ENCODE measurements at places on chromosomes 3 and 15. TPM values are rescaled to one million over a fixed set of nuclear protein-coding genes. Genes with fewer than 3 reads are reported as not detected.

- H3K4me3 ChIP-seq = no peak overlapping the region
- no peaks in the 10 kb centered on the region for H3K36me3 ChIP-seq
- H3K27me3 ChIP-seq = peaks cover 4% of the 10 kb centered on the region
- no peak for DNase-seq
Measured at GRCh38 chr3:33921608-33922007, 123.2 kb downstream of the PDCD6IP start.

DNA sequence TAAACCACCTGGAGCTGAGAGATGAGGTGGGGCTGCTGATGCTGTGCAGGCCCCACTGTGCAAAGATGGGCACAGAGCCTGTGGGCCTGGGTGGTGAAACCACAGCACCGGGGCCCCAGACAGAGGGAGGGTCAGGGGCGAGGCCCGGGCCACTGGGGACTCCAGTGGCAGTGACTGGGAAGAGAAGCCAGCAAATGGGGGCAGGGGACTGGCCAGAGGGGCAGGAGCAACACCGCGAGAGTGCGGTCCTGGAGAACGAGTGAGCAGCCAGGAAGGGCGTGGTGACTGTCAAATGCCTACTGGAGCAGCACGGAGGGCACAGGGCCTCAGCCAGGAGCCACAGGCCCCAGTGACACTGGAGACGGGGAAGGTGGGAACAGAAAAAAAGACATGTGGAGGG, 39.8 kb downstream of the HCN4 start:
- H3K27ac ChIP-seq = no peak overlapping the region
- no peak for DNase-seq
- H3K4me3 ChIP-seq = no peak overlapping the region
- H3K36me3 ChIP-seq = no peaks in the 10 kb centered on the region
- H3K27me3 ChIP-seq = no peaks in the 10 kb centered on the region

DNA sequence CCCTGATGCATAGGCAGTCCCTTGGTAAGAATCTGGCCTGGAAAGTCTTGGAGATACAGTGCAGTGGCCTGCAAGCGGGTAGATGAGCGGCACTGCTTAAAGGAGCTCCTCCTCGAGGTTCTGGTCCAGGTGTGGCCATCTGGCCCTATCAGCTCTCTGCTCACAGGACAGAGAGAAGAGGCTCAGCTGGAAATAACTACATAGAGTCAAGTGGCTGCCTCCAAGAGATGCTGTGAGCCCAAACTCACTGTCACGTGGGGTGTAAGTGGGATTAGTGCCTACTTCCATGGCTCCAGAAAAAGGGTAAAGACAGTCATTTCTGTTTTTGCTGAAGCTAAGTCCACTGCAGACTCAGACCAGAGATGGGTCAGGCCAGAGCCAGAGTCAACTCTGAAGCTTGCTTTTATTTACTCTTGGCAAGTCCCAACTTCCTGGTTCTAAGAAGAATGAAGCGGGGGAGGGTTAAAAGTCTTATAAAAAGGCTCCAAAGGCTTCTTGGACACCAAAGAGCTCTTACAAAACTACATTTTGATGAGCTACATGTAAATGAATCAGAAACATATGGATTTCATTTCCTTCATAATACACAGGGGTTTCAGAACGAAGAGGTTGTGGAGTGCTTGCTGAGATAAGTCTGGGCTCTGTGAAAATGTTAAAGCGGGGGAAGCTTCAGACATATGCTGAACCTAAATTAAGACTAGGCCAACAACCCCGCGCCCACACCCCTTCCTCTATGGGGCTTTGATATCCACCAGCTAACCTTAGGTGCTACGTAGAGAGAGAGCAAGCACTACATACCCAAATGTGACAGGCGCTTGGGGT, 77.1 kb downstream of the PDZRN3 start:
- peaks cover 4% of the 10 kb centered on the region for H3K36me3 ChIP-seq
- peak overlapping the region; percentile 89 for H3K27ac ChIP-seq
- H3K27me3 ChIP-seq = no peaks in the 10 kb centered on the region
- peaks cover 36% of the 10 kb centered on the region for H3K4me1 ChIP-seq
- H3K4me3 ChIP-seq = no peak overlapping the region

DNA sequence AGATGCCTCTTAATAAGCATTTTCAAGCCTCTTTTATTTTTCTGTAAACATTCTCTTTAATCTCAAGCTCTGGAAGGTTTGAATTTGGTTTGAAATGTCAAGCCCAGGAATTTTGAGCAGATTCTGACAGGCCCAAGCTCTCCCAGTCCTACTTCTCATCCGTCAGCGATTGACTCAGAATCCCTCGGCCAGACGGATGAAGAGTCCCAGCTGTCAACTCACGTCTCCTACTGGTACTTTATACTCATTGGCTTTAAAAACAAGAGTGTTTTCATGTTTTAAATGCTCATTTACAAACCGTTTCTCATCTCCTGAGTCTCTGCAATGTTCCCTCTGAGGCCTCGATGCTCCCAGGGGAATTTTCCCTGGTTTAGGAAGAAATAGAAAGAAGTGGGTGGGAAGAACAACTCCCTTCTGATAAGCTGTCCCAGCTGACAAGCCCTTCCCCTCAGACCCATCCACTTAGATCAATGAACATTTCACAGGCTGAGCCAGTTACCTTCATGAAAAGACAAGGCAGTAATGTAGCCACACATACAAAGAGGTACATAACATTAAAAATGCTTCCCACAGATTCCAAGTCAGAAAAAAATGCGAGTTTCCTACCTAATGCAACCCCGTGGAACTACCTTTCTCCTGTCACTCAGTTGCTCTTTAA, 478.2 kb upstream of the DPH6 start:
- peaks cover 18% of the 10 kb centered on the region for H3K4me1 ChIP-seq
- no peaks in the 10 kb centered on the region for H3K36me3 ChIP-seq
- no peak overlapping the region for H3K4me3 ChIP-seq
- peak overlapping the region; percentile 31 for H3K27ac ChIP-seq

DNA sequence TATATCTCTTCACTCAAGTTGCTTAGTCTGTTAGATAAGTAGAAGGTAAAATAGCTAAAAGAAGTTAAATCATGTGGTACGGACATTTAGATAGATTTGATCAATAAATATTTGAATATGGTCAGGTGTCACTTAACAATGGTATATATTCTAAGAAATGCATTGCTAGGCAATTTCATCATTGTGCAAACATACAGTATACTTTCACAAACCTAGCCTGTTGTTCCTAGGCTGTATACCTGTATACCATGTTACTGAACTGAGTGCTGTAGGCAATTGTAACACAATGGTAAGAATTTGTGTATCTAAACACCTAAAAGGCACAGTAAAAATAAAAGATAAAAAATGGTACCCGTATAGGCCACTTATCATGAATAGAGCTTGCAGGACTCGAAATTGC, 112.8 kb upstream of the CGNL1 start:
- peaks cover 32% of the 10 kb centered on the region for H3K36me3 ChIP-seq
- no peak overlapping the region for H3K4me3 ChIP-seq
- DNase-seq = no peak
- H3K27me3 ChIP-seq = no peaks in the 10 kb centered on the region

DNA sequence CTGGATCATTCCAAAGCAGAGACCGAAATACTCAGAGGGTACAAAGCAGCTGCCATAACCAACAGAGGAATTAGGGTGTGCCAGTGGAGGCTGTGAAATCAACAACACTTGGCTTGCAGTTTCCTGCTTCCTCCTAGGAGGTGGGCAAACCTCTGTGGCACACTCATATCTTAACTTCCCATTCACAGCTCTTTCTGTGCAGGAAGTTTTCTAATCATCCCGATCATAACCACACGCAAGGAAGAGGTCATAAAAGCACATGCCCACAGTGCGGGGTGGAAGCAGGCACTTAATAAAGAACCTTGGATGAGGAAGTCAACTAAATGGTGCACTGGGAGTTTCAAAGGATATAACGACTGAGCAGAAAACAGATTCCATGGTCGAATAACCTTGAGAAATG, 5.1 kb downstream of the SCAMP2 start:
- no peak overlapping the region for H3K27ac ChIP-seq
- DNase-seq = no peak
- H3K4me1 ChIP-seq = peaks cover 38% of the 10 kb centered on the region
- H3K4me3 ChIP-seq = no peak overlapping the region

DNA sequence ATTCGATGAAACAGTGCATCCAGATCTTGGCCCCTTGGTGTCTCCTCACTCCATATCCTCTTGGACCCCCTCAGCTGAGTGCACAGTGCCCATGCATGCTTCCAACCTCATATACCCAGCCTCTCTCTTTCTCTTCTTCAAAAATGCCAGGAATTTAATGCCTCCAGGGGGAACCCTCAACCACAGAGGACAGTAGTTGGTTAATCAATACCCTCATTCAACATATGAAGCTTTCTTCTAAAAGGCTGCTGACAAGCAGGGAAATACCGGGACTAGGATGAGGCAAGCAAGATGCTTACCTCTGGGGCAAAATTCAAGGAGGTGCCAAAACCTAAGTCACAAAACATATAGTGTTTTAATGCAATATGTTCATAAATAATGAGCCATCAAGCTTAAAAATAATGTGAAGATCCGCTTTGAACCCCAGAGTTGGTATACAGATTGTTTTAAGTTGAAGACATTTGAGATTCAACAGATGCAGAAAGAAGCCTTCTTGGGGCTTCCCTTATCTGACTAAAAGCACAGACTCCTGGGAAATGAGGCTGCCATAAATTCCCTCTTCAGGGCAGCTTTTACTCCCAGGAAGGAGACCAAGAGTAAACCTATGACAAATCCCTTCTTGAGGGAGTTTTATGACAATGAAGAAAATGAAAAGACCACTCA, 48.2 kb upstream of the FHIT start:
- no peak overlapping the region for H3K4me3 ChIP-seq
- H3K27ac ChIP-seq = no peak overlapping the region
- no peaks in the 10 kb centered on the region for H3K4me1 ChIP-seq

DNA sequence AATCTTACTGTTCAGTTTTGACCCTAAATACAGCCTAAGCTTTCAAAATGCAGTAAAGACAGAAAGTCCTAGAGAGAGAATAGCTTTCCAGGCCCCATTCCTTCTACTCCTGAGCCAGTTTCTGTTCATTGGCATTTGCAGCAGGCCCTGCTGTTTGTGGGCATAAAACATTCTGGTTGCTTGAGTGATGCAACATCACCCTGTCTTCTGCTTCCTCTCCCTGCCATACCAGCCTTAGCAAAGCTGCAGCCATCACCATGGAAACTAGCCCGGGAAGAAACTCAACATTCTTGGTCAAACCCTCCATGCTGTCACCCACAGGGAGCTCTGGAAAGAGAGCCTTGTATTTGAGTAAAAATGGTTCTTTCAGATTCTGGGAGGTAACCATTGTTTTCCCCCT, 325.7 kb downstream of the MAGI1 start:
- H3K36me3 ChIP-seq = peaks cover 2% of the 10 kb centered on the region
- peaks cover 38% of the 10 kb centered on the region for H3K4me1 ChIP-seq
- H3K4me3 ChIP-seq = no peak overlapping the region
- no peaks in the 10 kb centered on the region for H3K27me3 ChIP-seq

The C3orf85 gene
- total RNA-seq = not detected

The FBN1 gene
- 67.9 TPM for total RNA-seq

The CLDN1 gene
- total RNA-seq = 11.4 TPM

The TMEM158 gene
- total RNA-seq = 5.1 TPM

The GPR171 gene
- not detected for total RNA-seq

The MYZAP gene
- total RNA-seq = 3.8 TPM

The FHIT gene
- total RNA-seq = 18.3 TPM

The RBMS3 gene
- 46.3 TPM for total RNA-seq

All from mesothelial cell of epicardium (in vitro differentiated cells).